ENCODE measurements at places on chromosomes 16 and 17.

DNA sequence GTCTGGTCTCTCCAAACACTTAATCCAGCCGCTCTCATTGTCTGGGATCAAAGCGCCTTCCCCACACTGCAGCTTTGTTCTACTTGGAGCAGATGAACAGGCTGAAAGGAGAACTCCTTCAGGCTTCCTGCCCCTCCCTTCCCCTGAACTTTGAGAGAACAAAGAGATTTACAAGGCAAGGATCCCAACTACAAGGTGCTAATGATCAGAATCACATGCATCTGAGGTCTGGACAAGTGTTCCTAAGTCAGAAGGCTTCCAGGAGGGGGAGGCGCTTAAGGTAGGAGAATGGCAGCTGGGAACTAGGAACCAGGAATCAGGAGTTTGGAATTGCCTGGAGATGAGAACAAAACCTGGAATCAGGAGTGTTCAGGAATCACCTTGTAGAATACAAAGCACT lies 606.3 kb upstream of the CDH11 start:
- no peak for DNase-seq

DNA sequence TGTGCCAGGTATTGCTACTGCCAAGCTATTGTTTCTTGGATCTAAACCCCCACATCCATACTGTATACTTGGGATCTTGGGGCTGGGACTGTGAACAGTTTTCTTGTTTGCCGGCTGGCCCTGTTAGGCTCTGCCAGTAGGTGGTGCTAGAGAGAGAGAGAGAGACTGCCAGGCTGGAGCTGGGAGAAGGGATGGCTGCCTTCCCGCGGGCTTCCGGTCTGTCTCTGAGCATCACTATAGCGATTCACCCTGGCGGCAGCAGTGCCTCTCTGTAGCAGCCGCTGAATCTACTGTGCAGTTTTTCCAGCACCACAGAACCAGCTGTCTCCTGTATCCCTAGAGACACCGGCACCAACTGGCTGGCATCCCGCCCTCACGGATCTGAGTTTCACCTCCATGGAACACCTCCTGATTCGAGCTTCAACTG lies 201.2 kb downstream of the UTP18 start:
- DNase-seq = peak; percentile 68

GRCh38 chr17:77356690-77357201 lies 216.0 kb downstream of the SEC14L1 start:
- DNase-seq = no peak

DNA sequence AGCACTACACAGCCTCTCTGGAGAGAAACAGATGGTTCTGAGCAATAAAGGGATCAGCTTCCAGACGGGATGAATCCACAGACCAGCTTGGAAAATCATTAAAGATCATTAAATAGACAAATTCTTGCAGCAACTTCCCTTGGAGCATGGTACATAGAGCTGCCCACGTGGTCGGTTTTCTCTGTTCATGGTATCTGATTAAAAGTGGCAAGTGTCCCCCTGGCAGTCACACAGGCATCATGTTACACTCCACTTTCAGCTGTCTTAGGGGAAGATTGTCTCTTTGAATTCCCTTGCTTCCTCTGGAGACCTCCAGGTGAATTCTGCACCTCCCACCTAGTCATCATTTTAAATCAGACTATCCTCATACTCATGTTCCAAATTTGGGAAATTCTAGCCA lies 92.2 kb upstream of the CACNG3 start:
- DNase-seq = no peak

DNA sequence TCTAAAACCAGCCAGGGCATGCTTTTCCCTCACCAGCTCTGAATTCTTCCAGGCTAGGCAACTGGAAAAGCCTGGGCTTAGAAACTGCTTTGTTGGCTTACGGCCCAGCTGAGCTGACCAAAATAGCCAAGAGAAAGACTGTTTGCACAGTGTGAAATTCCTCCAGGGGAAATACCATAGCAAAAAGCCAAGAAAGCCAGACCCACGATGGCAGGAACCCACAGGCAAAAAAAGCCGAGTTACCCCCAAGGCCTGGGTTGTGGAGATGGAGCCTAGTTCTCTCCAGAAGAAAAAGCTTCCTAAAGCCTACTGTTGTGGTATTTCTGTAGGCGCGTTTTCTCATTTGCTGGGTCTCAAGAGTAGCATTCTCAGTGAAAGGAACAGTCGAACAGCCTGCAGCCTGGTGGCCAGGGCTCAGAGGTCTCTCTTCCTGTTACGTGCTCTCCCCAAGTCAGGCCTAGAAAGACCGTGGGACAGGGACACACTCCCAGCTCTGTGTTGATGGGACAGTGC lies 9.2 kb downstream of the SP2 start:
- no peak for DNase-seq

GRCh38 chr17:68020409-68020756 lies 15.2 kb upstream of the KPNA2 start:
- DNase-seq = no peak

GRCh38 chr16:58306327-58306726 lies 11.5 kb upstream of the PRSS54 start:
- peak; percentile 57 for DNase-seq

- peak; percentile 49 for DNase-seq
These were observed 2.3 kb upstream of the SOX9 start for GRCh38 chr17:72118335-72119076.

DNA sequence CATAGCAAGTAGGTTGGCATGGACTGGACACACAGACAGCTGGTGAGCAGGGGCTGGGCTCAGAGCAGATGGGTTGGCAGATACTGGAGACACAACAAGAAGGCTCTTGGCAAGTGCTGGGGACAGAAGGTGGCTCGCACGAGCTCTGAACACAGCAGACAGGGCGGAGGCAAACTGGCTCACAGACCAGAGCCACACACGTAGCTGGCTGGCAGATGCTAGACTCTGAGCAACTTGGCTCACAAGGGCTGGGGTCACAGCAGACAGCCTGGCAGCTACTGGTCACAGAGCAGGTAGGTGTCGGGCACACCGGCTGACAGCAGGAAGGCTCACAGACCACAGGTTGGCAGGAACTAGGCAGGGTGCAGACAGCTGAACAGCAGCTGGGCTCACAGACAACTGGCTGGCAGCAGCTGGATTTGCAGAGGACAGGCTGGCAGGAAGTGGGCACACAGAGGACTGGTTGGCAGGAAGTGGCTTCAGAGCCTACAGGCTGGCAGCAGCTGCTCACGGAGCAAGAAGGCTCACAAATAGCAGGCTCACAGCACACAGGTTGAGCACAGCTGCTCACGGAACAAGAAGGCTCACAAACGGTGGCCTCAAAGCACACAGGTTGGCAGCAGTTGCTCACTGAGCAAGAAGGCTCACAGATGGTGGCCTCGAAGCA lies 725 bp downstream of the KRTAP16-1 start:
- DNase-seq = peak; percentile 14

DNA sequence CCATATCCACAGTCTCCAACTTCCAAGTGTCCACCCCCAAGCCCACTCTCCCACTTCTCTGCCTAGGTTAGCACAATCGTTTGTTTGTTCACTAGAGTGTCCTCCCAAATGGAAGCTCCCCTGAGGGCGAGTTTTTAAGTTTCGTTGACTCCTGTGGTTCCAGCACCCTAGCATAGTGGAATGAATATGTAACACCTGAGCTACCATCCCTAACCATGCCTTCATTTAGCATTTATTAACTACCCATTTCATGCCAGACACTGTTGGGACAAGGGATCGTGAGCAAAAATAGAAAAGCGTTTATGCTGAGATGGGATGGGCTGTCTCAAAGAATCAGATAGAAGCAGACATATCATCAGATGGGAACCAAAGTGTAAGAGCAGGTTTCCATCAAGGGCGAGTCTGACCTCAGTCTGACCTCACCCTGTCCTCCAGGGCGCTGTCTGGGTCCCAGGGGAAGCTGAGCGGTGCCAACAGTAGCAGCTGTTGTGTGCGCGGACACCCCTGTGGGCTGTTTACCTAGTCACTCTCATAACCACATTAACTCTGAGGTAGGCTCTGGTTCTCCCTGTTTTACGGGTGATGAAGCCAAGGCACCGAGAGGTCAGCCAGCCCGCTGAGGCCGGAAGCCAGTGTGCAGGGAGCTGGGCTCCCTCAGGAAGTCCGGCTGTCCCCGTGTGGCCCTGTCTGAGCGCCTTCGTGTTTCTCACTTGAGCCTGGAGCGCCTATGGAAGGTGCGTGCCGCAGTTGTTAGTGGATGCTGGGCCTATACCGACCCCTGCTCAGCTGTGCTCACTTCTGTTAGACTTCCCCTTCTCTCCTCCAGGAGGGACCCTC lies 6.2 kb downstream of the CNP start:
- DNase-seq = no peak

- no peak for DNase-seq
These were observed 12.3 kb upstream of the TMEM170A start for GRCh38 chr16:75476817-75477216.

GRCh38 chr16:26605626-26606271 lies 461.0 kb upstream of the C16orf82 start:
- no peak for DNase-seq

DNA sequence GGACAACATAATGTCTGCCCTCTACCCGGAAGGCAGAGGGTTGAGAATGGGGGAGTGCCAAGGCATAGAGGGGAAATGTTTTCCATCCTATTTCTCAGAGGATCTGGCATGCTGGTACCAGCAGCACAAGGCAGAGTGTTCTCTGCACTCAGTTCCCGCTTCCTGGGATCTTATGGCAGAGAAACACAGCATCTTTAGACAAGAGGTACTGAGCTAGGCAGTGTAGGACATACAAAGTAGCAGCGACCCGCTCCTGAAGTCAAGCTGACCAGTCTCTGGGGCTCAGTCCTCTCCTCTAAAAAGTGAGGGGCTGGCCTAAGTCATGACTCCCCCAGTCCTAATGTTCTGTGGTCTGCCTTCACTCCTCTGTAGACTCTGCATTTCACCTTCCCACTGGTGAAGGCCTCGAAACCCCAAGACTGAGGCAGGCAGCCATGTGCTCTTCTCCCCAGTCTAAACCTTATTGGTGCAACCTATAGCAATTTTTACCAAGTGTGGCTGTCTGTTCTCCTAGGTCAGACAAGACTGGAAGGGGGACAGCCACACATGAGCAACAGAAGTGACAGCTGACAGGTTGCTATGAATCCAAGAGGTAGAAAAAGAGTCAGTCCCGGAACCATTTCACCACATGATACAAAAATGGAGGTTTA lies 11.3 kb upstream of the TSPOAP1 start:
- peak; percentile 48 for DNase-seq

DNA sequence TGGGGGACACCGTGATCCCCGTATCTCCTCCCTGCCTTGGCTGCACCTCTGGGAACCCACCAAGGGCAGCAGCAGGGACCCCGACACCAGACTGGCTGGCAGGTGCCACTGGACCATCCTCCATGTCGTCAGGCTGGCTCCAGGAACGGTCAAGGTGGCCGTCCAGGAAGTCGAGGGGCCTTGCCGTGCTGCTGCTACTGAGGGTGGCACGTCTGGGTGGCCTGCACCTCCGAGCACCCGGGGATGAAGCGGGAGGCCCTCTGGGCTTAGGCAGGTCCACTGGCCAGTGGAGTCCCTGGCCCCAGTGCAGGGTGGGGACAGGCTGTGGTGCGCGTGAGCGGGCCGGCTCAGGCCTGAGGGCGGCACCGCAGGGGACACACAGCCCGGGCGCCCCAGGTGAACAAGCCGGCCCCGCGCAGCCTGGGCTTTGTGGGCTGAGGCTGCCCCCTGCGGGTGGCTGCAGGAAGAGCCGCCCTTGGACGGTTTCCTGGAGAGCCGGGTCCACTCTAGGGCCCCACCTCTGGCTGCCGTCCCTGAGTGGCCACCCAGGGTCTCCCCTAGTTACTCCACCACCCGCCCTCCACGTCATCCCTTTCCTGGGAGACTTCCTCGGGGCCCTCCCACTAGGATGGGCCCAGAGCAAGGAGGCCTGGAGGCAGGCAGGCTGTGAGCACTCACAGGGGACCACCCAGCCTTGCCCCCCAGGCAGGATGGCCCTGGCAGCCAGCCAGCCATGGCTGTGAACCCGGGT lies 42.8 kb upstream of the ZC3H18 start:
- peak; percentile 74 for DNase-seq

GRCh38 chr16:67299269-67299668 lies 19.9 kb downstream of the PLEKHG4 start:
- no peak for DNase-seq

DNA sequence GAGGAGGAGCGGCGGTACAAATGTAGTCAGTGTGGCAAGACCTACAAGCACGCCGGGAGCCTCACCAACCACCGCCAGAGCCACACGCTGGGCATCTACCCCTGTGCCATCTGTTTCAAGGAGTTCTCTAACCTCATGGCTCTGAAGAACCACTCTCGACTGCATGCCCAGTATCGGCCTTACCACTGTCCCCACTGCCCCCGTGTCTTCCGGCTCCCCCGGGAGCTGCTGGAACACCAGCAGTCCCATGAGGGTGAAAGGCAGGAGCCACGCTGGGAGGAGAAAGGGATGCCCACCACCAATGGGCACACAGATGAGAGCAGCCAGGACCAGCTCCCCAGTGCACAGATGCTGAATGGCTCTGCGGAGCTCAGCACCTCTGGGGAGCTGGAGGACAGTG lies 2.8 kb downstream of the ZNF646 start:
- DNase-seq = no peak

- no peak for DNase-seq
These were observed 8.7 kb downstream of the FAM234A start for GRCh38 chr16:243348-243747.

DNA sequence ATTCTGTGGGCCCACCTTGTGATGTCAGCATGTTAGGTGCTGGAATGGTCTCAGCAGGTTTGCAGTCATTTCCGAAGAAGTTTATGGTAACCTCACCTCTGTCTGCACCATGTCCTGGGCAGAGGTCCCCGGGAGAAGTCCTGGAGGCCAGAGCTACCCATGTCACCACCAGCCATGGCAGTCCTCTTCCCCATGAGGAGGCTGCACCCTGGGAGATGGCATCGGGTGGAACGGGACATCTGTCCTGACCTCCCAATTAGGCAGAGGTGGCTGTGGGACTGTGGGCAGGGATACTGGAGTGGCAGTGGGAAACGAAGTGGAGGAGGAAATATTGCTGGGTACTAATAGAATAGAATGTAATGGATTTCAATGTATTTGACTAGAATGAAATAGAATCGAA lies 511.8 kb upstream of the WSB1 start:
- DNase-seq = no peak

DNA sequence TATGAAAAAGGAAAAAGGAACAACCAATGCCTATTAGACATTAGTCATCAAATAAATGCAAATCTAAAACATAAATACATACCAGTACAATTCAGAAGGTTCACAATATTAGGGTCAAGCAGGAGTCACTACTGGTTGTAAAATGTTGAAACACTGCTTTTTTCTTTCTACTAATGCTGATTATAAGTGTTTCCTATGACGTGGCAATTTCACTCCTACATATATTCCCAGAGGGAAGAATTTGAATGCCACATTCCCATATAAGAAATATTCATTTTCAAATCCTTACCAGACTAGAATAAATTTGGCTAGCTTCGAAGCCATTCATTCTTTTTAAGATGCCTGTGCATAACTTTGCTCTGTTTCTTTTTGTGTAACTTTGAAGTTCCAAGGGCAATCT lies 2.6 kb upstream of the KRTAP9-2 start:
- no peak for DNase-seq

GRCh38 chr17:81992306-81993102 lies 15.1 kb downstream of the ASPSCR1 start:
- DNase-seq = no peak

DNA sequence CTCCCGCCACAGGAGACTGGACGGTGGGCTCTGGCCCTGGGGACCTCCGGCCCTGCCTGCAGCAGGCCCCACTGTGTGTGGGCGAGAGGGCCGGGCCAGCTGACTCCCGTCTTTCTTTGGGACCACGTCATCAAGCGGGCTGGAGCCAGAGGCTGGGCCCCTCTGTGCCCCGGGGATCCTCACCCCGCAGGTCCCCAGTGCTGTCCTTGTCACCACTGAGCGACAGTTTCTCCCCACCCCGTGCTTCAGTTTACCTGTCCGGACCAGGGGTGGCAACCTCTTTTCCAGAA lies 181.9 kb upstream of the ZNF469 start:
- DNase-seq = no peak

- DNase-seq = no peak
These were observed 59.1 kb upstream of the ELAC2 start for GRCh38 chr17:13076905-13077304.
